ENCODE measurements at places on chromosomes 1 and 21.

DNA sequence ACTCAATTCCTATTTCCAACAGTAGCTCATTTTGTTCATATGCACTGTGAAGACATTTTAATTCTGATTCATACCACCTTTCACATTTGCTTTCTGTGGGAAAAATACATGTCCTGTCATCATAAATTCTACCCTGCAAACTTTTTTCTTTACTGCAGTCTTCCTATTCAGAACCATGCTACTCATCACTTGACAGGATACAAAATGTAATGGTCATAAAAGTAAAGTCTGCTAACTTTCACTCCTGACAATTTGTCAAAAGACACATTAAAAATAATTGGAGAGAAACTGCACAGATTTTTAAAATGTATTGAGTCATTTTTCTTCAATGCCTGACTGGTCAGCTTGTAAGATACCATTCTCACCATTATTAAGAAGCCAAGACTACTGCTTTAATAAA is 1817.1 kb downstream of the BRINP3 start:
- DNase-seq, result peak; percentile 7

GRCh38 chr1:159936273-159936904 is 9.0 kb downstream of the IGSF9 start:
- peak; percentile 45 for DNase-seq

DNA sequence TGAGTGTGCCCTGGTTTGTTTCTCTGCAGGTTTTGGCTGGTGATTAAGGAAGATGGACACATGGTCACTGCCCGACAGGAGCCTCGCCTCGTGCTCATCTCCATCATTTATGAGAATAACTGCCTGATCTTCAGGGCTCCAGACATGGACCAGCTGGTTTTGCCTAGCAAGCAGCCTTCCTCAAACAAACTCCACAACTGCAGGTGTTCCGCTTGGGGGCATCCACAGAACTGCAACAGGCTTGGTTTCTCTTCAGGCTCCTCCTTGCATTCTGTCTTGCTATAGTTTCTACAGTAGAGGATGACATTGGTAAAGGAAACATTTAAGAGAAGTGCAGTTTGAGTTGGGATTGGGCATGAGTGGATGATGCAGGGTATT is 6.8 kb downstream of the MTARC2 start:
- no peak for DNase-seq

DNA sequence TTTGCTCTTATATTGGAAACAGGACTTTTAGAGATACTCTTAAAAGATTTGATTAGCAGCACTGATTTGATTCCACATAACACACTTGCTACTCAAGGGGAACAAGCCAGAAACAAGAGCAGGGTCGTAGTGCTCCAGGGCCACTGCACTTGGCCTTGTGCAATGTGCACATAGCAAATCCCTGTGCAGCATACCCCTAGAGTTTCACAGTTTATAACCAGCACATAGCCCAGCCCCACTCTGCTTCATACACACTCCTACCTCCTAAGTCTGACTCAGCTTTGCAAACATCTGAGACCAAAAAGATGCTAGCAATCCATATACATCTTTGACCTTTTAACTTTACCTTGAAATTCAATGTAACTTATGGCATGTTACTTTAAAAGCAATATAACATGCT is 157.6 kb downstream of the VAV3 start:
- DNase-seq, result no peak

GRCh38 chr1:156495401-156496140 is 5.0 kb downstream of the MEF2D start:
- no peak for DNase-seq

DNA sequence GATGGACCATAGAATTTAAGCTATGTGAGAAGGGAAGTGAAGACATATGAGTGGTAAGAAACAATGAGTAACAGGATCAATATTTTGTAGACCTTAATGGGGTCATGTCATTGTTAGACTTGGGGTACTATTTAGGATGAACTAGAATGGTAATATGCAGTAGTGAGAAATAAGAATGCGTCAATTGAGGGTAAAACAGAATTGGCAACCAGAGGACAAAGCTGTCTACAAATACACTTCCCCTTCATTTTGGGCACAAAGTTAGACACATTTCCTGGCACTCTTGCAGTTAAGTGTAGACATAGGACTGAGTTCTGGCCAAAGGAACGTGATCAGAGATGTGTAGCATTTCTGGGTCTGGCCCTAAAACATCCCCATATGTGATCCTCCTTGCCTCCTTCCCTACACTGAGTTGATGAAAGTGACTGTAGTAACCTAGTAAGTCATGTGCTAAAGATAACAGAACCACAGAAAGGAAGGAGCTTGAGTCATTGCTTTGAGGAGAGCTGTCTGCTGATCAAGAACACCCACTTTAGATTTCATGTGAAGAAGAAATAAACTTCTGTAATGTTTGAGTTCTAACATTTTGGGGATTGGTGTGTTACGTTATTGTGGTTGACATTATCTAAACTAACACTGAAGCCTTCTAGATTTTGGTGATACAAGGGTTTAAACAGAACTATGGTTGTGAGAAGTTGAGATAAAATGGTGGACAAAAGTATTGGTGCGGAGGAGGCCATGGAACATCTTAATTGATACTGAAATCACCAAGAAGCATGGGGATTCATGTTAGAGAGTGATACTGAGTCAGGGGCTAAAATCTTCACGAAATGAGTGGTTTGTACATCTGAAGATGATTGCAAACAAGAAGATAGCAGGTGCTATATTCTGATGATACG is 41.7 kb downstream of the CD55 start:
- DNase-seq, result peak; percentile 39

DNA sequence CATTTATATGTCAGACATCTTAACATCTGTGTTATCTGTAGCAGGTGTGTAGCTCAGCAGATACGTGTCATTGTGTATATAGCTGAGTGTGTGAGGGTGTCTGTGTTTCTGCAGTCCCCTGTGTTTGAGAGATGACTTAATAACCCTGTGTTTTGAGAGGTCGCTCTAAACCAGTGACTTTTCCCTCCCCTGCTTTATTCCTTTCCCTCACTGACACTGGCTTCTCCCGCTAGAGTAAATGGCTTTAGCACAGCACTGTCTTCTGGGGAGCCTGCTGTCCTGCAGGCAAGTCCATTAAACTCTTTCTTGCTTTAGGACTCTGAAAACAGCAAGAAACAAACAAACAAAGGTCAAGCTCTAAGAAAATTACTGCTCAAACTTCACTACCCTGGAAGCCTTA is 53.0 kb downstream of the VANGL1 start:
- DNase-seq, result no peak

DNA sequence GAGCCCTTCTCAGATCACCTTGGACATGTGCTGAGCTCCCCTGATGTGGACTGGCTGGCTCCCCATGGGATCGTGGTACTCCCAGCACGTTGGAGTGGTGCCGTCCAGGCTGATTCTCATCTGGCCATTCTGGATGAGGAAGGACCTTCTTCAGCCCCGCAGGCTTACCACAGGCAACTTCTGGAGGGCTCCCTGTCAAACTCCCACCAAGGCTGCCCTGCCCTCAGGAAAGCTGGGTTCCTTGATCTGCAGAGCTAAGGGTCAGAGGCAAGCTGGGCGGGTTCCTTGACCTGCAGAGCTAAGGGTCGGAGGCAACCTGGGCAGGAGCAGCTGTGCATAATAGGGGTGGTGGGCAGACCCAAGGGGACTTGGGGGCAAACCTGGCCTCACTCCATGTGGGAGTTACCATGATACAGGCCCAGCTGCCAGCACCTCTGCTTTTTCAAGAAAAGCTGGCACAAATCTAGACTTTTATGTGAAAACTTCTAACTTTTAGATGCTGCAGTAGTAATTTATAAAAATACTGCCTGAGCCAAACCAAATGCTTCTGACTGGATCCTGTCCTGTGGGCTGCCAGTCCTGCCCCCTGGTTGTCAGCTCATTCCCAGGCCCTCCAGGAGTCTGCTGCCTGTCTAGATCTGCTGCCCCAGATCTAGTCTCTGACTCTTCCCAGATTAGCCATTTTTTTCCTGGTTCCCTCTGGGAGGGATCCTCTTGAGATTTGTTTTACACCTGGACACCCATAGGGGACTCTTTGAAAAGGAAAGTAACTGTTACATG is 5.6 kb upstream of the THEM5 start:
- no peak for DNase-seq

GRCh38 chr1:19484798-19485361 is 459 bp downstream of the CAPZB start:
- peak; percentile 52 for DNase-seq

DNA sequence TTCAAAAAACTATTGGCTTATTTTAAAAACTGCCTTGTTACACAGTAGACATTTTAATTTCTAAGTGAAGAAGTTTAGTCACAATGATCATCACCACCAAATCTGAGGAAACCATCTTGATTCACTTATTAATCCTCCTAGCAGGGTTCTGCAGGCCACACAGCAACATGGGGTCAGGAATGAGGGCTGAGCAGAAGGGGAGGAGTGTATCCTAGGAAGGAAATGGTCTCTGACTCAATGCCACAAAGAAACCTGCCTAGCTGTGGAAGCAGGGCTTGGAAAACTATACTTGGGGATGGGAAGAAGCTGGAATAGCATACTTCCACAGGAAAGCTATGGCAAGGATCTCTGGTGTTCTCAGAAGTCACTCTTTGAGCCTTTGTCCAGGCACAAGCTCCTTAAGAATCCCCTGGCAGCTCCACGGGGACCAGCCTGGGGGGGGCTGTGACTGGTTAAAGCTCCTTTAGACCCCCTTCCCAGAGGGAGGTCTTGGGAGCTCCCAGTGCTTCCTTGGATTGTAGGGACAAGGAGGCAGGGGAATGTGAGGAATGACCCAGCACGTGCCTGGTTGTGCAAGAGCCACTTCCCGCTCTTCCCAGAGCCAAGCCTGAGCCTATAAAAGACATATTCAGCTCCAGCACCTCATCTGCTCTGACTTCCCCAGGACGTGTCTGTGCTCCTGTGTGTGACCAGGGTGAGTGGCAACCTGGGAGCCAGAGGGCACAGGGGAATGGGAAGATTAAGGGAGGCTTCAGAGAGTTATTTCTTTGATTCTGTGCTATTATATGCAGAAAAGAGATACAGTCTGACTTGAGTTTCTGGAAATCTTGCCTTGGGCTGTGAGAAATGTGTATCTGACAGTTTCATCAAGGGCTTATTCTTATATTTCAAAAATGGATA is at the start of gene LCE2A:
Gene LCE2A, plus strand, starts transcription at position 645 of the 900 bp plus-strand sequence. CDS start 557 bp downstream, outside the sequence.
- DNase-seq, result no peak

DNA sequence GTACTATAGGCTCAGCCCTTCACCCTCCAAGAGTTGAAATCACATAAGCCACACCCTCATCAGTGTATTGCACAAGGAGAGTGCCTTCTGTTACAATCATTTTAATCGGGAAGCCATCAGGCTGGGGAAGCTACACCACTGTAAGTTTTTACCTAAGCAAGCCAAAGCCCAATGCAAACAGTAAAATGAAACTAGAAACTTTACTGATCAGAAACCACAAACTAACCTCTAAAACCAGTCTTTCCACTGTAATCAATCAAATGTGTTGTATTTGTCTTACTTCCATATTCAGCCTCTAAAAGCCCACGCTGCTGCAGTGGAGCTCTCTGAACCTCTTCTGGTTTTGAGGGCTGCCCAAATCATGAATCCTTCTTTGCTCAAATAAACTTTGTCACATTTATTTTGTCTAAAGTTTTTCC is 26.2 kb downstream of the CAPN8 start:
- DNase-seq, result no peak

GRCh38 chr1:115041654-115042053 is 12.0 kb downstream of the TSHB start:
- DNase-seq, result no peak

GRCh38 chr1:232066521-232066920 is 439.9 kb downstream of the DISC1 start:
- DNase-seq, result no peak

DNA sequence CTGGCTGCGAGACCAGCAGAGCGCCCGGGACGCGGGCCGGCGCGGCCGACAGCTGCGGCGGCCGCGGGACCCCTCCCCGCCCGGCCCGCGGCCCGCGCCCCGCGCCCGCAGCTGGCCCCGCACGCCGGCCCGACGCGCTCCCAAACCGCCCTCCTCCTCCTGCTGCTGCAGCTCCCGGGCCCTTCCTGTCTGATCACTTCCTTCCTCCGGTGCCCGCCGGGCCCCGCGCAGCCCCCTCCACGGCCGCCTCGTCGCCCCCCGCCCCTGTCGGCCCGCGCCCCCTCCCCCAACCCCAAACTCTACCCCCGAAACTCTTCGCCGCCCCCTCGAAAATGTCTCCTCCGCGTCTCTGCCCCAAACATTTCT is 594 bp downstream of the LUZP1 start:
- no peak for DNase-seq

- no peak for DNase-seq
These were observed 42.9 kb upstream of the CD2 start for GRCh38 chr1:116711263-116711840.

DNA sequence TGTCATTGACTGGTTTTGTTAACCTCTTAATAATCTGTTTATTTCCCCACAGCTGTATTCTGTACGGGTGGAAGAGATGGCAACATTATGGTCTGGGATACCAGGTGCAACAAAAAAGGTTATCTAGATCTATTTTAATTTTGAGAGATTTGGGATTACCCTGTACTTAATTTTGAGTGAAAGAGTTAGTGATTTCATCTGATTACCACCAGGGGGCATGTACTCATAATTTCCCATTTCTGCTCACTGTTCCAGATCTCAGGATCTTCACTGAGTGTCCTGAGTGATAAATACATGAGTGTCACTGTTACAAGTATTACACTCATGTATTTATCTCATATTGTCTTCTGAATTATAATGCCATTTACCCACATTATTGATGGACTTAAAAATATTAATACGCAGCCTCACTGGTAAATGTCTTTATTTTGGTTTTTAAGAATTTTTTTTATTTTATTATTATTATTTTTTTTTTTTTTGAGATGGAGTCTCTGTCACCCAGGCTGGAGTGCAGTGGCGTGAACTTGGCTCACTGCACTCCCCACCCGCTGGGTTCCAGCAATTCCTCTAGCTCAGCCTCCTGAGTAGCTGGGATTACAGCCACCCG is 27.4 kb downstream of the DTL start:
- DNase-seq, result peak; percentile 66

- DNase-seq, result no peak
These were observed 78.9 kb upstream of the DMRTA2 start for GRCh38 chr1:50502147-50502546.

GRCh38 chr1:64546013-64546412 is 76.1 kb downstream of the CACHD1 start:
- no peak for DNase-seq

DNA sequence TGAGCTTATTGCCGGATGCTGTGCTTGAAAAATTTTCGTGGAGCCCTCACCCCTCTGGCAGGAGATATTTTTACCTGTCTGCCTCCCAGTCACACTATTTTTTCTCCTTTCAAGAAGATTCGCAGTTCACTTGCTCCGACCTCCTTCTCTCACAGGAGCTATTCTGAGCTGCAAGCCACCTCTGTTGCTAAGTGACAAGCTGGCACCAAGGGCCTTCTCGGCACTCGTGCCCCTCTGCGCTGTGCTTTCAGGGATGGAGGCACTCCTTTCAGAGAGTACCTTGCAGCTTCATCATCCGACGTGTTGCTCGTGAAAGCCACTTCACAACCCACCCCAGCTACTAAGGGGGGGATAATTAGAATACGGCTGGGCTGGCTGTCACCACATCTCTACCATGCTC is 11.6 kb downstream of the SLC6A17 start:
- no peak for DNase-seq

GRCh38 chr1:116003823-116004222 is 27.5 kb downstream of the SLC22A15 start:
- DNase-seq, result no peak

GRCh38 chr1:70866542-70867264 is 180.9 kb downstream of the PTGER3 start:
- DNase-seq, result no peak

- no peak for DNase-seq
These were observed 9.9 kb upstream of the CD58 start for GRCh38 chr1:116580446-116581322.
